ENCODE measurements at places on chromosomes 12 and 14.

DNA sequence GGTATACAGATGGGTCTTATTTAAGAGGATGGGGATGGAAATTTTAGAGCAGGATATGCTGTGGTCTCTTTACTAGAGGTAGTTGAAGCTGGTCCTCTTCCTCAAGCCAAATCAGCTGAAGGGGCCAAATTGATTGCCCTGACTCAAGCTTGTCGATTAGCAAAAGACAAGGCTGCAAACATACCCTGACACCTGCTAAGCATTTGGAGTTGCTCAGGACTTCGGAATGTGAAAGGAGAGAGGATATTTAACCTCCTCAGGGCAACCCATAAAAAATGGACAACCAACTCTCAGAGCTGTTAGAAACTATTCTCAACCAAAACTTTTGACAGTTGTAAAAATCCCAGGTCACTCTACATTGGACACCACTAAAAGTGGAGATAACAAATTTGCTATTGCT, 15.6 kb downstream of the PTGDR start:
- DNase-seq, result no peak

DNA sequence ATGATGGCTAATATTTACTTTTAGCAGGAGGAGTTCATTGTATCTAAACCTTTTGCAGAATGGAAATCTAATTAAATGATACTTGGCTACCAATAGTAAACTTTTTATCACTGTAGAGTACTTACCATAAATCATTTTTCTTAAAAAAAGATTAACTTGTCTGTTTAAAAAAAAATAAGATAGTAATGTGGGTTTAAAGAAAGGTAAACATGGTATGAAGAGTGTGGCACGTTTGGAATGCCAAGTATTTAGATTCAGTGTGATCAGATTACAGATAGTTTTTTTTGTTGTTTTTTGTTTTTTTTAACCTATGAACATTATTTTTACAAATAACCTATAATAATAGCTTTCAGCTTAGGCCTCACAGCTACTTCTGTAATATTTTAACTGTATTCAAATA, 25.8 kb downstream of the KTN1 start:
- DNase-seq, result no peak

DNA sequence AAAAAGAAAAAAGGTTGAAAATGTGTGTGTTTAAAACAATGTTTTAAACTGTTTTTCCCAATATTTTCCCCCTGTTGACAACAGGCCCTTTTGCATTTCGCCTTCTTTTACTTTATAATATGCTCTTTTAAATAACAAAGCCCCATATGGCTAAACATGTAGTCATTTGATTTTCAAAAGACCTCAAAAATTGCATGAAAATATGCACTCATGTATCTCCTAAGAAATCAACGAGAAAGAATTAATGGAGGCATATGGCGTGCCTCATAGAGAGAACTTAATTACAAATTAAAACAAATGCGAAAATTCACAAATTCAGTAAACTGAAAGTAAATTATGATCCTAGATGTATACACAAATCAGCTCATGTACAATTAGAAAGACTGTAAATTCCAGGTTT, 202.6 kb upstream of the FOXN3 start:
- no peak for DNase-seq

DNA sequence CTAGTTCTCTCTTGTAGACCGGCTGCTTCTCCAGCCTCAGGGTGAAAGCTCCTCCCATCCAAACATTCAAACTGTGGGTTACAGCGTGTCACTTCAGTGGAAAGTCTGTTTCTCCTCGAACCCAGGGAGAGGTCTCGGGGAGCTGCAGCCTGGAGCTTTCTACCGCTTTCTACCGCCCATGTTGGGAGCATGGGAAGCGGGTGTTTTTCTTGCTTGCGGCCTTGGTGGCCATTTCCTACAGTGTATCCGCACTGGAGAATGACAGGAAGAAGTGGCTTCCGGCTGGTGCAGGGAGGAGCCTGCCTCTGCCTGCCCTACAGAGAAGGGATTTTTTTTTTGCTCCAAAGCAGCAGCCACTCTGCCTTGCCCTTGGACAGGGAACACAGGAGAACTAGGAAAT, 21.2 kb downstream of the ZFP36L1 start:
- no peak for DNase-seq

DNA sequence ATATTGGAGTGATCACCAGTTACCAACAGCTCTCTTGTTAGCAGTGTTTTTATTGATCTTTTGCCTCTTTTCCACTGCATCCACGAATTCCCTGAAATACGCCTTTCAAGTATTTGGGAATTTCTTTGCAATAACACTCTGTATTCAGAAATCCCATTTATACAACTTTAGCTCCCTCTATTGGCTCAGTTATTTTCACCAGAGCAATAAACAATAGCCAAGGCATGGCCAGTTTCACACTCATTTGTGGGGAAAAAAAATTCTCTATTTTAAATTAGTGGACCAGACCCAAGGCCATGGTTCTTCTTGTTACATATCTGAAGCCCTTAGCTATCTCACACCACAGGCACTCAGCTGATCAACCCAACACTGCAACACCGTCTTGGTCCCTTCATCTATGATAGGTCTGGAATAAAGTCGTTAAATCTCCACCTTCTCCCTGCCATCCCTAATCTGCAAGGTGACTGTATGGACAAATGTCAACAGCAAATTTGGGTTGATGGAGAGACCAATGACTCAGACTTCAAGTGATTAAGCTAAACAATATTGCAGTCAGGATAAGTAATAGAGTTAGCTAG, 92.4 kb upstream of the TMEM260 start:
- DNase-seq, result no peak

GRCh38 chr12:133130808-133131128, 341 bp downstream of the ZNF10 start:
- DNase-seq, result no peak

GRCh38 chr12:31687101-31687527, 27.6 kb downstream of the ETFBKMT start:
- no peak for DNase-seq

DNA sequence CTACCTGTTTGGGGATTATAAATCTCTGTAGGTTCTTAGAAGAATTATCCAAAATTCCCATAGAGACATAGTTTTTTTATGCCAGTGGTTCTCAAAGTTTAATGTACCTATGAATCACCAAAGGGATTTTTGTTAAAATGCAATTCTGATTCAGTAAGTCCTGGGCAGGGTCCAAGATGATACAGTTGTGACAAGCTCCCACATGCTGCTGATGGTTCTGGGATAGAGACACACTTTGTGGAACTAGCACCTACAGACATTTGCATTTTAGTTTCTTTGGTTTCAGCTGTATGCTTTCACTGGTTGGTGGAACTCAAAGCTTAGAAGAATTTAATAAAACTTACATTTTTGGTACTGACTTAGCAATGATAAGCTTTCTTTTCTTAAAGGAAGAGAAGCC, 80.4 kb downstream of the PTCSC3 start:
- no peak for DNase-seq

- DNase-seq, result no peak
Measured at GRCh38 chr12:77834618-77835017, 3.9 kb downstream of the NAV3 start.

- no peak for DNase-seq
Measured at GRCh38 chr12:89157413-89157812, 194.9 kb downstream of the DUSP6 start.

DNA sequence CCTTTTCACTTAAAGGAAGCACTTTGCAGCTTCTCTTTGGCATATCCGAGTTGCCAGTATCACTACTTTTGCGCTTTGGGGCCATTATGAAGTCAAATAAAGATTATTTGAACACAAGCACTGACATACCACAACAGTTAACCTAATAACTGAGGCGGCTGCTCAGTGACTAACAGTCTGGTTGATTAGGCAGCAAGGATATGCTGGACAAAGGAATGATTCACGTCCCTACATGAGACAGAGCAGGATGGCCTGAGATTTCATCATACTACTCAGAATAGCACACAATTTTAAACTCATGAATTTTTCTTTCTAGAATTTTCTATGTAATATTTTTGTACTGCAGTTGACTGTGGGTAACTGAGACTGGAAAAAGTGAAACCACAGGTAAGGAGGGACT, 56.9 kb upstream of the E2F7 start:
- DNase-seq, result no peak

DNA sequence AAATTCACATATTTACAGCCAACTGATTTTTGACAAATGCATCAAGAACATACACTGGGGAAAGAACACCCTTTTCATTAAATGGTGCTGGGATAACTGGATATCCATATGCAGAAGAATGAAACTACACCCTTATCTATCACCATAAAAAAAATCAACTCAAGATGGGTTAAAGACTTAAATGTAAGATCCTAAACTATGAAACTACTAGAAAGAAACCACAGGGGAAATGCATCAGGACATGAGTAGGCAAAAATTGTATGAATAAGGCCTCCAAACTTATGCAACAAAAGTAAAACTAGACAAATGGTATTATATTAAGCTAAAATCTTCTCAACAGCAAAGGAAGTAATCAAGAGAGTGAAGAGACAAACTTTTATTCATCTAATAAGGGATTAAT, 242.6 kb downstream of the CPNE8 start:
- no peak for DNase-seq

- DNase-seq, result no peak
Measured at GRCh38 chr14:37994846-37995372, 212.8 kb upstream of the SSTR1 start.

DNA sequence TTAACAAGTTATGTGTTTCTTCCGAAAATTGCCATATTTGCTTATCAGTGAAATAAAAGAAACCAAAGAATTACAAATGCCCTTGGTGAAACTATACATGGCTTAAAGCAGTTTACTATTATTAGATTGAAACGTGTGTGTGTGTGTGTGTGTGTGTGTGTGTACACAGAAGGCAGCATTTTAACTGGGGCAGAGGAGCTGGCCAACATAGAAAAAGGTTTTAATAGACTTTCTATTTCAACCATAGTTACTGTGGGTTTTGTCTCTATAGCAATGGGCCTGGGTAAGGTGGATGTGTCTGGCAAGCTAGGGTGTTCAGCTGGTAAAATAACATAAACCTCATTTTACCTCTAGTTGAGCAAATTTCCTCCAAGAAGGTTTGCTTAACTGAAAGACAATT, 6.5 kb downstream of the PRICKLE1 start:
- DNase-seq, result no peak

DNA sequence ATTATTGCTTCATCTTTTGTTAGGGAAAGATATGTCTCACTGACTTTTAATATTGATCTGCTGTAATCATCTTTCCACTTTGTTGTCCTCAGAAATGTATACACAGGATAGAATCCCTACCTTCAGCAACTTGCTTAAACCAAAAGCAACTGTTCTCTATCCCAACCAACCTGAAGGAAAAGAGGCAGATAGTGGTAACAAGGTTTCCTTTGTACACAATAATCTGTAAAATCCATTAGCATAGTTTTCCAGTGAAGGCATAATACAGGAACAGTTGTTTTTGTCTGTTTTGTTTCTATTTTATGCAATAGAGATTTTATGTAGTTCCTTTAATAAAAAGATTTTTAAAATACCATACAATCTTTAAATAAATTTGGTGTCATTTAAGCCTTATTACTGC, 170.5 kb downstream of the PIK3C2G start:
- no peak for DNase-seq

DNA sequence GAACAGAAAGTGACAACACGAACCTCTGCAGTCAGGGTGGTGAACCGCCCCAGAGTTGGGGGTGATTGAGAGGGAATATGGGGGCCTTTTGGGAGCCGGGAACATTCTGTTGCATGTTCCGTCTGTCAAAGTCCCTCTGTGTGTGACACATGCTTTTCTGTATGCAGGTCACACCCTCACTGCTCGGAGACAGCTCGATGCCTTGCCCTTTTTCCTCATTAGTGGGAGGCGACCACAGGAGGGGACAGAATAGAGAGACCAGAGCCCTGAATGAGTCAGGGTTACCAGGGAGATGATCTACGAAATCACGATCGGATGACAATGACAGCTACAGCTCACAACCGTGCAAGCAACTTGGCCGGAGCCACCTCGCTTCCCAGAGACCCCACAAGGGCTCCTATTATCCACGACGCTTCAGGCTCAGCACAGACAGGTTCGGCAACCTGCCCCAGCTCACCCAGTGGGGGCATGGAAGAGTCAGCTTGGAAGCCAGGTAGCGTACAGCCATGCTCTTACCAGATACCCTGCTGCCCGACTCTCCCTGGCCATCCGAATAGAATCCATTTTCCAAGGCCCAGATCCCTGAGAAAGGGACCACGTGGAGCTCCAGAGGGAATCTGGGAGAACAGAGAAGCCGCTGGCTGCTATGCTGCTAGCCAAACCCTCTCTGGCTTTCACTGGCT, 38.8 kb downstream of the TESC start:
- DNase-seq, result no peak

DNA sequence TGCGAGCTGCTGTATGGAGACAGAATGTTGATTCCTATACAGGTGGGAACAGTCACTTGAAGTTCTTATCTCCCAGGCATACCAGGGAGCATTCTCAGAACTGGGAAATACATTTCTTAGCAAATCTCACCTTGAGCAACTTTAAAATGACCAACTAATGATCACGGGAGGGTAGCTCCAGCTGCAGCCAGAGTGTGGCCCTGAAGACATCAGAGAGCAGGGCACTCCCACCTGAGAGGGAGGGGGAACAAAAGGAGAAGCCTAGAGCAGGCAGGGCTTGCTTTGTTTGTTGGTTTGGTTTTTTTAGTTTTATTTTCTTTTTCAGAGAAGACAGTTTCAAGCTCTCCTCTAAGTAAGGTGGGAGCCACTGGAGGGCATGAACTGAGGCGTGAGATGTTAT, 101.1 kb downstream of the OTX2 start:
- no peak for DNase-seq

DNA sequence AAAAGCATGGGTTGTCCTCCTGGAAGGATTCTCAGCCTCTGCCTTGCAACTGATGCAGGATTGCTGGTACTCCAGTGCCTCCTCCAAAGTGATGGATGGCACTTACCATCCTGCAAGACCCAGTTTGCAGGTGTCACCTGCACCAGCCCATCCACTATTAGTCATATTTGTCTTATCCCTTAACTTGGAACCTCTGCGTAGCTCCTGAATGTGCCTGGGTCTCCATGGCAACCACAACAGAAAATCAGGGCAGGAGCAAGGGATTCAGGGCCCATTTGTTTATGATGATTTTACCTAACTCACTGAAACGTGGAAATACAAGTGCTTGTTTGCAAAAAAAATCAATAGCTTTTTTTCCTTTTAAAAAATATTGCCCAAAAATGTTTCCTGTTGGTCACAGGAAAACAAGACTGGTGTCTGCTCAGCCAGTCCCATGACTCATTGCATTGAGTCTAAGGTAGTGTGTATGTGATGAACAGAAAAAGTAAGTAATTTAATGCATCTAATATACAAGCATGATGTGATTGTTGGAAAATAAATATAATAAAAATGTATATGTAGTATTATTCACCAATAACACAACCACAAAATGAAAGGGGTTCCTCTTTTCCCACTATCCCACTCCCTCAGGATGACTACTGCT, 1196.3 kb upstream of the TMEM132C start:
- DNase-seq, result no peak

DNA sequence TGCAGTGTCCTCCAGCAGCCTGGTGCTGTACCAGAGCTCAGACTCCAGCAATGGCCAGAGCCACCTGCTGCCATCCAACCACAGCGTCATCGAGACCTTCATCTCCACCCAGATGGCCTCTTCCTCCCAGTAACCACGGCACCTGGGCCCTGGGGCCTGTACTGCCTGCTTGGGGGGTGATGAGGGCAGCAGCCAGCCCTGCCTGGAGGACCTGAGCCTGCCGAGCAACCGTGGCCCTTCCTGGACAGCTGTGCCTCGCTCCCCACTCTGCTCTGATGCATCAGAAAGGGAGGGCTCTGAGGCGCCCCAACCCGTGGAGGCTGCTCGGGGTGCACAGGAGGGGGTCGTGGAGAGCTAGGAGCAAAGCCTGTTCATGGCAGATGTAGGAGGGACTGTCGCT, 15.2 kb downstream of the C12orf43 start:
- DNase-seq, result no peak

GRCh38 chr12:106551410-106551809, 31.4 kb upstream of the RFX4 start:
- no peak for DNase-seq

GRCh38 chr12:115273456-115273855, 589.5 kb upstream of the TBX3 start:
- DNase-seq, result no peak
